ENCODE measurements at places on chromosomes 7 and 10.

DNA sequence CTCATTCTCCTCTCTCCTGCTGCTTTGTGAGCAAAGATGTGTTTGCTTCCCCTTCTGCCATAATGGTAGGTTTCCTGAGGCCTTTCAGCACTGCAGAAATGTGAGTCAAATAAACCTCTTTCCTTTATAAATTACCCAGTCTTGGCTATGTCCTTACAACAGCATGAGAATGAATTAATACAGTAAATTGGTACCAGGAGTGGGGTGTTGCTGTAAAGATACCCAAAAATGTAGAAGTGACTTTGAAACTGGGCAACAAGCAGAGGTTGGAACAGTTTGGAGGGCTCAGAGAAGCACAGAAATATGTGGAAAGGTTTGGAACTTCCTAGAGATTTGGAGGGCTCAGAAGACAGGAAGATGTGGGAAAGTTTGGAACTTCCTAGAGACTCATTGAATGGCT is 388.7 kb upstream of the GHITM start:
- no peak for DNase-seq

GRCh38 chr7:128163473-128163872 is 77.6 kb upstream of the LEP start:
- DNase-seq: no peak

GRCh38 chr10:52682766-52683165 is 89.8 kb downstream of the MBL2 start:
- DNase-seq: no peak

GRCh38 chr7:77791336-77791735 is 6.9 kb downstream of the TMEM60 start:
- no peak for DNase-seq

DNA sequence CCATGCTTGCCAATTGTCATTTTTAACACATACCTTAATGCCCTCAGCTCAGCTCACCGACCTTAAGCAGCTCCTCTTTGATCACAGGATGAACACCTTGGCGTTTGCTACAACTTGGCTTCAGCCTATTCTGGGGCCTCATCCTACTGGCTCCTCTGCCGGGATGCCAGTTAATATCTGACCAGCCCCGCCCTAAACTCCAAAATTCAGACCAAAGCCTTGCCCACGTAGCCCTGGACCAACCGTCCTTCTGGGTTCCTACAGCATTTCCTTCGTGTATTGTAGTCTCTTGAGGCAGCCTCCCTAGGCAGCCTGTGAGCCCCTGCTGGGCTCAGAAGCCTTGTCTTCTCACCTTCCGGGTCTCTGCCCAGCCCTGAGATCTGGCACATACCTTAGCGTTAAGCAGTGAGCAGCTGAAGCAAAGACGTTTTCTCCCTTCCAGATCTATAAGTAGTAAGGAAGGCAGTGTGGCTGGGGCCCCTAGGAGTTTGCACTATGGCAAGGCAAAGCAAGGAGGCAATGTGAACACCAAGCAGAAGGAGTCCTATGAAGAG is 836 bp downstream of the ENO4 start:
- DNase-seq: no peak

DNA sequence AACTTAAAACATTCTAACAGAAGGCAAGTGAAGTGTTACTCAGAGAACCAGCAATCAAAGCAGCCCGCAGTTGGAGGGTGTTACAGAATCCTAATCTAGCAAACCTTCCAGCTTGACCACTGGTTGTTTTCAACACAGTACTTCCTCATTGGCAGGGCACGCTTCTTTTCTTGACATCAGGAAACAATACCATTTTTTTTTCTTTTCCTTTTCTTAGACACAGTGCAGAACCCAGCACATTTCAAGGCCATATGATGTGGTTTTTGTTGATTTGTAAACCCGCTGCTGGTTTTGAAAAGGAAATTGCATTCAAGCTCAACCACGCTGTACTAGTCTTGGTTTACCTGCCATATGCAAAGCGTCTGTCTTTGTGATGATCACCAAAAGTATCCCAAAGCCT is 33.4 kb downstream of the RHOBTB1 start:
- no peak for DNase-seq

DNA sequence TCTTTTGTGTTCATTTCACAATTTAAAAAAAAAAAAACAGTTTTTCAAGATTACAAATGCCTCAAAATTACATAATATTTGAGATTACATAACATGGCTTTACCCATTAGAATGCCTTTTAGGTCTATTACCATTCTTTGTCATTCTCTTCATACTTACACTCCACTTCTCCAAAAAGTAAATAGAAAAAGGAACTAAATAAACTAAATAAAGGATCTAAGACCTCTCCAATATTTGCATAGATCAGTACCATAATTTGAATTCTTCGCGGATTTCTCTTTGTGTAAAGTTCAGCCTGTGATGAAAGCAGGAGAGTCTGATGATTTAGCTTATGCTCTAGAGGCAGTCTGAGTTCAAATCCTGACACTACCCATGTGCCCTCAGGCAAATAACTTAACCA is 56.4 kb upstream of the C1GALT1 start:
- no peak for DNase-seq
